ENCODE measurements at places on chromosomes 2 and 18.

DNA sequence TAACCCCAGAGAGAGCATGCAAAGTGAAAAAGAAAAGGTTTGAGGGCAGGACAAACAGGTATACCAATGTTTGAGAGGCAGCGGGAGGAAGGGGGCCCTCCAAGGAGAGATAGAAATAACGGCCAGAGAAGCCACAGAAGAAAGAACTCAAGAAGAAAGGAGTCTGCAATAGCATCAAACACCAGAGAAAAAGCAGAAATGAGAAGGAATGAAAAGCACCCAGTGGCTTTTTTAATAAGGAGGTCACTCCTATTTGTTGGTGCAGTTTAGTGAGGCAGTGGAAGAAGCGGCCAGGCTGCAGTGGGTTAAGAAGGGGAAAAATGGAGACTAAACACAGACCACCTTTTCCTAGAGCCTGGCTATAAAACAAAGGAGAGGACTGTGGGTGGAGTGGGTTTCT, 177.2 kb downstream of the THADA start:
- no peak for DNase-seq

DNA sequence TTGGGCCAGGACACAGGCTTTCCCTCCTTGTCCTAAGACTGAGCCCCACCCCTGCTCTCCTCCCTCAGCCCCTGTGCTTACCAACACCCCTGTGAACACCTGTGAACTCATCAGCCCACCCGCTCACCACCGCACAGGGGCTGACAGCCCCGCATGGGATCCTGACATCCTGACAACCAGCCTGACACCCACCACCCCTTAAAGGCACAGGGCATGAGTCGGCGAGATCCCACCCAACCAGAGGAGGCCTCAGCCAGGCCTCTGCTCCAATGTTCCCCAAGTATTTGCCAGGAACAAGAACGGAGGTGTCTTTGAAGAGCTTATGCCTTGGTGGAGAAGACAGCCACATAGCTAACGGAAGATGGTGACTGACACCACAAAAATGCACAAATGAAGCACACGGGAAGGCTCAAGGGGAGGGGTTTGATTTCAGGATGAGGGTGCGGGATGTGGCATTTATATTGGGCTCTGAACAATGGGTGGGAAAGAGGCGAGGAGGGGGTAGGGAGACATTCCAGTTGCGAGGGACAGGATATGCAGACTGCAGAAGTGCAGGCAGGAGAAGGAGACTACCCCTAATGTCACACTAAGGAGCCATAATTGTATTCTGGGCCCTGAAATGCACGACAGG, 11.0 kb downstream of the RAB11FIP5 start:
- no peak for DNase-seq

GRCh38 chr2:142104134-142104758, 26.6 kb downstream of the LRP1B start:
- no peak for DNase-seq

GRCh38 chr2:230942920-230943896, 18.2 kb upstream of the GPR55 start:
- peak; percentile 19 for DNase-seq

DNA sequence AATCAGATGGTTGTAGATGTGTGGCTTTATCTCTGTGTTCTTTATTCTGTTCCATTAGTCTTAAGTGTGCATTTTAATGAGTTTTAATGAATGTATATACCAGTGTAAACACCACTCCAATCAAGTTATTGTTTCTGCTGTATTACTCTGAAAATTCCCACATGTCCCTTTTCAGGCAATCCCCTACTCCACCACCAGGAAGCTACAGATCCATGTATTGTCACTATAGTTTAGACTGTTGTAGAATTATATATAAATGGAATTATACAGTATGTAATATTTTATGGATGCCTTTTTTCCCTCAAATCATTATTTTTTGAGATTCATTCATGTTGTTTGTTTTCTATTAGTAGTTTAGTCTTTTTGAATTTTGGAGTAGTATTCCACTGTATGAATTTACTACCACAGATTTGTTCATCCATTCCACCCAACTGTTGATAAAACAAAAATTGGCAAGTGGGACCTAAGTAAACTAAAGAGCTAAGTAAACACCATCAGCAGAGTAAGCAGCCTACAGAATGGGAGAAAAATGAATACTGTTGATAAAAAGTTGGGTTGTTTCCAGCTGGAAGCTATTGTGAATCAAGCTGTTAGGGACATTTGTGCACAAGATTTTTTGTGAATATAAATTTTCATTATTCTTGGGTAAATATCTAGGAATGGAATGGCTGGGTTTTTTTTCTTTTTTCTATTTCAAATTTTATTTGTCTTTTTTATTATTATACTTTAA, 262.0 kb downstream of the CAMKMT start:
- no peak for DNase-seq

GRCh38 chr2:86649119-86649947, 25.7 kb upstream of the RNF103 start:
- DNase-seq, result no peak

- no peak for DNase-seq
Observed at GRCh38 chr2:17263570-17263968, 254.7 kb downstream of the RAD51AP2 start.

DNA sequence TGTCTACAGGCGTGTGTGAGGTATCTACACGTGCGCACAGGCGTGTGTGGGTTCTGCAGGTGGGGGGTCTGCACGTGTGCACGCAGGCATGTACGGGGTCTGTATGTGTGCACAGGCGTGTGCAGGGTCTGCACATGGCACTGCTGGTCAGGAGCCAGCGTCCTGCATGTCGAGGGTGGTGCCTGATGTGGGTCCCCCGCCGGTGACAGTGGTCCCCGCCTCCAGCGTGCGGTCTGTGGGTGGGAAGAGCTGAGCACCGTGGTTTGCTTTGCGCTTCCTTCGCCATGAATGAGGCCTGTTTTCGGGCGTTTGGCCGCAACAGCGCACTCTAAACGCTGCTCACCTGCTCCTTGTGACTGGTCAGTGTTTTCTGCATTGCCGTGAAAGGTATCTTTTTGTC, 57.2 kb downstream of the CTDP1 start:
- no peak for DNase-seq

DNA sequence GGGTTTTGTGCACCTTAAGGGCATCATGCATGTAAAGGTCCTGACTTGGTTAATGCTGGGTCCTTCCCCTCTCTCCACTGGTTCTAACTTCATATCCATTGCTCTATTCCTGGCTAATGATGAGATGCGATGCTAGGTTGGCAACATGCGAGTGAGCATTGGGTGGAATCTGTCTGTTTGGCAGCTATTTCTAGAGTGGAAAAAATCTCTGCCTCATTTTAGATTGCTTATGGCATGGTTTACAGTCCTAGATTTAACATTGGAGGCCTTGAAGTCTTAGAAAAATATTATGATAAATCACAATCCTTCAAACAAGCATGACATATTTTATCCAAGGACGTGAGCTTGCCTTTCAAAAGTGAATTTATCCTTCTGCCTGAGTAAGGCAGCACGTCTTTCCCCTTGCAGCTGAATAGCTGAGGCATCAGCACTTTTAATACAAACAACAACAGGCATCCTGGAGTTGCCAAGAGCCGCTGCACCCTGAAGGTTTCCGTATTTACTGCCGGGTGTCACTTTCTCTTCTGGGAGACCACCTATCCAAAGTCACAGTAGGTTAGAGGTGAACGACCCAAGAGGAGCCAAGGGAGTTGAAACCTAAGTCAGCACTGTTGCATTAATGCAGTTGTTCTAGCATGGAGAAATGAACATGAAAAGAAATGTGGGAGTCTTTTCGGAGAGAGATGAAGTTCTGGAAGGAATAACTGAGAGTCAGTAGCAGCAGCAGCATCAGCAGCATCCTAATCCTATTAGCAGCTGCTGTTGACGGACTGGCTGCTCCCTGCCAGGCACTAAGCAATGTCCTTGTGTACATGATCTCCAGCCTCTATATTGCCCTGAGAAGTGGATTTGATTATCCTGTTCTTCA, 78.4 kb downstream of the MAPK4 start:
- no peak for DNase-seq

DNA sequence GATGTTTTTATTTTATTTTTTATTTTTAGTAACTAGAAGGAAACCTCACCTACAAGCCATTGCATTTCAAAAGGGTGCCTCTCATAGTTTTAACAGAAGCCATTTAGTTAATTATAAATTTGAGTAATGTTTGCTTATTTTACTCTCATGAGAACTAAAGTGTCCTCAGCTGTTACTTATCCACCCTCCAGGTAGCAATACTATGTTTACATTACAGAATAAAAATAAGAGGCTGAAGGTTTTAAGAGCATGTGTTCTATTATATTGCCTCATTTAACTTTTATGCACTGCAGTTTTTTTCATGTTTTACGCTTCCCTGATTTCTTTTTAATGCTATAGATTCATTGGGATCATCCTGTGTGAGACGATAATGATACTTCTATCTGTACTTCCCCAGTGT, 235.5 kb downstream of the THSD7B start:
- DNase-seq, result no peak

GRCh38 chr2:6054161-6054671, 362.0 kb downstream of the SOX11 start:
- no peak for DNase-seq

- no peak for DNase-seq
Observed at GRCh38 chr18:54606835-54607212, 15.8 kb downstream of the DYNAP start.

DNA sequence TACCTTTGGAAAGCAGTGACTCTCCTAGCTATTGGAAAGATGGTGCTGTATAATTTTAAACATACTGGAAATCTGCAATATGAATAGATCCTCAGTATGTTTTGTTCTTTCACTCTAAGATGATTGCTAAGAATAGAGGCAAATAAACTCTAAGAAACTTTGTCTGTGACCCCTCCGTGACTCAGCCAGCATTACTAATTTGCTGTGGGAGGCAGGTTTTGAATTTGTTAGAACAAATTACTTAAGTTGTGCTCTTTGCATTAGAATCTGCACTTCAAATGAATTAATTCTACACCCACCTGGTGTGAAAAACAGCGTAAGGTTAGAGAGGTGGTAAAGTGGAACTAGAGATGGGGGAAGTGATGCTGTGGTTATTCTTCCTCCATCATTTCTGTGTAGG, 142.2 kb downstream of the RAPGEF4 start:
- DNase-seq, result no peak

GRCh38 chr2:218259099-218259961, 1.5 kb upstream of the GPBAR1 start:
- no peak for DNase-seq

DNA sequence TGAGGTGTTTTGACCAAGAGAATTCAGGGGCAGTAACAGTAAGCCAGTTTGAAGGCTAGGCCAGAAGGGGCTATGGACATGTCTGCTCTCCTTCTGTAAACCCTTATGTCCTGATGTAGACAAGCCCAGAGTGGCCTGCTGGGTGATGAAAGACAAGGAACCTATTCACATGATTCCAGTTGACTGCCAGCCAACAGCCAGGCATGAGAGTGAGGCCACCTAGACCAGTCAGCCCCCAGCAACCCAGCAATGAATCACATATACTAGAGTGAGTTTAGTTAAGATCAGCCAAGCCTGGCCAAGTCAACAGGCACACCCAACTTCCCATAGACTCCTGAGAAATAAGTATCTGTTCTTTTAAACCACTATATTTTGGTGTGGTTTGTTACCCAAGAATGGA, 1889.7 kb upstream of the CELF4 start:
- DNase-seq, result no peak

DNA sequence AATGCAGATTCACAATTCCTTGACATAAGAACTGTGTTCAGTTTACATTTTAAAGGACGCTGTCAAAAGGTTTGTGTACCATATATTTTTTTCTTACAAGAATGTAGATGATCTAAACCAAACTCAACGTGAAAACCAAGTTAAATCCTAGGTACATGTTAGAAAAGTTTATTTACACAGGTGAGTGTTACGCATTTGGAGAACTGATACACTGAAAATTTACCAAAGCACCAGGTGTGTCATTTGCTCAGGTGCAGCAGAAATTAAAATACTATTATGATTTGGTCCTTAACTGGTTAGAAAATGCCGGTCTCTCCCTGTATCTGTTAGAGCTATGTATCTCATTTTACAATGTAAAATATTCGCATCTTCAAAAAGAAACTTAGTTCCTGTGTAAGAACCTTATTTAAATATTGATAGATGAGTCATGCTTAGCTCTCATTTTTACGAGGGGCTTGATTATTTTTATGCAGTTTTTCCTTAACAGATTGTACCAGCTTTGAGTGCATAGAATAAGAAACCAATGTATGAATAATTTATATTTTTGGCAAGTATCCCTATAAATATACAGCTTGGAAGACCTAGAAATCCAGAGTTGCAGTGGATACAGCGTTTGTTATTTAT, 25.1 kb downstream of the MFF start:
- DNase-seq, result no peak

GRCh38 chr18:78192054-78192453, 787.6 kb upstream of the SALL3 start:
- DNase-seq, result no peak

GRCh38 chr2:238320648-238321281, 447 bp downstream of the TRAF3IP1 start:
- DNase-seq, result no peak

DNA sequence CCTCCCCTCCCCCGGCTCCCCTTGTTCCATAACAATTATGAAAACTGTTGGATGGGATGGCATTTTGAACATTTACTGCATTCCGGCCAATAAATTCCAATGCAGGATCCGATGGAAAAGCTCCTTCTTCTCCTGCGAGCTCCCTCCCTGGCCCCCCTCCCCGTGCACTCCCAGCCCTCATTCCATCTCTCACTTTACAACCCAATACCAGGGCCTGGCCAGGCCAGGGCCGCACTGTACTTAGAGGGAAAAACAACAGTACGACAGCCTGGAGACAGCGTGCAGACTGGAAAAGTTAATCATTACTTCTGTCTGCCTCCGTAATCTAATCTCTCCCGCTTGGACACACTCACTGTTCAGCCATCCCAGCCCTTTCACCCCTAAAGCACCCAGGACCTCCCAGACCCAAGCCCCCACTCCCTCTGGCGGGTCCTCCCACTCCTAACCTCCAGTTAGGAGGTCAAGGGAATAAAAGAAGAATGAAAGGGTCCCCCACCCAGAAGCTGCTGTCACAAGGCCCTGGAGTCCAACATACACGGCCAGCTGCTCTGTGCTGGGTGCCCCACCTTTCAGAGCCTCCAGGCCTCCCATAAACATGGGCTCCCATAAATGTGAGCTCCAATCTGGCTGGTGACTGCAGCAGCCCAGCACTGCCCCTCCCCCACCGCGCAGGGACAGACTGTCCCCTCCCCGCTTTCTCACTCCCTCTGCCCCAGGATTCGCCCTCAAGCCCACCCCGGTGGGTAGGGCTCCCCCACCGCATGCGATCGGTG, 20.6 kb downstream of the SMAD7 start:
- DNase-seq, result no peak

Data from CD4-positive, alpha-beta T cell treated with Interleukin-12 subunit alpha and Interleukin-12 subunit beta, for 1 hour (primary cell).